ENCODE measurements at places on chromosomes 13 and 19.

DNA sequence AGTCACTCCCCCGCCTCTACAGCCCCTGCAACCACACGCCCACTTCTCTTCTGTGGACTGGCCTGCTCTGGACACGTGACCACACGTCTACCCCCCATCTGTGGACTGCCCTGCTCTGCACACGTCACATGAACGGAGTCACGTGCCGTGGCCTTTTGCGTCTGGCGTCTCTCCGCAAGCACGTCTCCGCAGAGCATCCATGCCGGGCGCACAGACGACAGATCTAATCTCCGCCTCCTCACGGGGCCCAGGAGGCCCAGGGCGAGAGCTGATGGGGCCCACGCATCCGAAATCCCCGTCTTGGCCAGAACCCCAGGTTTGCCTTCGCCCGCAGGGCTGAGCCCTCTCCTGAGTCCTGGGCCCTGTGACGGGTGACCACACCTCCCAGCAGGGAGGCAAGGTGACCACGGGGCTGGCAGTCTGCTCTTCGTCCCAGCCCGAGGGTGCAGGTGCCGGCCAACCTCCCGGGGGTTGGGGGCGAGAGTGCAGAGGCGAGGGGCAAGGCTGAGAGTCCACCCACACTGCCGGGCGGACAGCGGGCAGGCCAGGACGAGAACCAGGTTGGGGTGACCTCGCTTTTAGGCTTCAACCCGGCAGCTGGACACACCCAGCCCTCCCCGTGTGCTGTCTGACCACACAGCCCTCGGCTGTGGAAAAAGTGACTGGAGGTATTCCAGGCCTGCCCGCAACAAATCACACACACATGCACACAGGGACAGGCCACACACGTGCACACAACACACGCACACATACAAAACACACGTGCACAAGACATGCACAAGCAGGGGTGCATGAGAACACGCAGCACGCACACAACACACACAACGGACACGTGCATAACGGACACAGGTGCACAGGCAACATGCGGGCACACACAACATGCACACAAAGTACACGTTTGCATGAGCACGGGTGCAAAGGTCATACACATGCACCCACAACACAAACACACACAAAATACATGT is 3.9 kb downstream of the SBNO2 start:
- DNase-seq: no peak

- no peak for DNase-seq
Observed at GRCh38 chr19:29705706-29706105, 9.4 kb downstream of the C19orf12 start.

DNA sequence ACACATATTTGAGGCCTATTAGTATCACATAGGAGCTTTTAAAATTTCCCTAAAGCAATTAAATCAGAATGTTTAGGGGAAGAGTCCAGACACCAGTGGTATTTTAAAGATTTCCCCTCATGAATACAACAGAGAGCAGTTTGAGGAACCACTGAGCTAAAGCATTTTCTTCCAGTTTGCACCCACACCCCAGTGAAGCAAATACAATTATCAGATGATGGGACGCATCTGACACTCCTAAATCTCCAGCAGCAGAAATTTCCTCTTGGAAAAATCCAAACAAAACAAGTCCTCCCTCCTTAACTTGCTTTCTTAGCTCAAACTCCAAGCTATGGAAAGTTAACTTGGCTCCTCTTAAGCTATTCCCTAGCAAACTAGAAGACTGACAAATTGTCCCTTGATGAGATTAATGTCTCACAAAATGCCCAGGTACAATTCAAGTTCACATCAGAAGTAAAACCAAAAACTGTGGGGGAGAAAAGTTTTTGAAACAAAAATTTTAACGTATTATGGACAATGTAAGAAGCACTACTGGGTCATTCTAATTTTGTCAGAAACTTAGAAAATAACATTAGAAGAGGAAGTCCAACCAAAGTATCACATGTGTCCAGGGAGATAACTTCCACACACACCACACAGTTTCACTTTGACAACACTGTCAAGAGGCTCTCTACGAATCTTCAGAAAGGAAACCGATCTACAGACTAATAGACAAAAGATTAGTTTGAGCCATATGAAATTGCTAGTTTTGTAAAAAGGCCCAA is 74.1 kb downstream of the ABCC4 start:
- DNase-seq: no peak

GRCh38 chr19:18393836-18394235 is 3.6 kb downstream of the LRRC25 start:
- DNase-seq: no peak

- no peak for DNase-seq
Observed at GRCh38 chr19:18768046-18768771, 22.9 kb downstream of the COMP start.

GRCh38 chr13:43783820-43784219 is 3.0 kb downstream of the ENOX1 start:
- no peak for DNase-seq

- DNase-seq: no peak
Observed at GRCh38 chr13:109400624-109401257, 385.6 kb downstream of the IRS2 start.

- DNase-seq: no peak
Observed at GRCh38 chr13:111968336-111969010, 98.5 kb upstream of the SOX1 start.

DNA sequence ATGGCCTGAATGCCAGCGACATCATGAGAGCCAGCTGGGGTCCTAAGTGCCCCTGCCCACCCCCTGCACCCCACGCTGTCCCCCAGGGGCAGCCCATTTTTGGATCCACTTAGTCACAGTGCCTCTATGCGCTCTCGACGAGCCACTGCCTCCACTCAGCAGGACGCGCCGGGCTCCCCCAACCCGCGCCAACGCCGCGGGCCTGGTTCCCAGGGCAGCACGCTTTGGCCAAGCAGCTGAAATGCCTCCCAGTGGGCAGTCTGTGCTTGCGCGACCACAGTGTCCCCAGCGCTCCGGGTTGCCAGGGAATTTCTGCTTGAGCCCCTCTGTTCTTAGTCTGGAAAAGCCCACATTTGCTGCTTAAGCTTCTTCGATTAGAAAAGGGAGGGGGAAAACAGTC is 39.4 kb downstream of the TMED1 start:
- DNase-seq: no peak

GRCh38 chr19:30878495-30878894 is 470.7 kb downstream of the TSHZ3 start:
- no peak for DNase-seq

DNA sequence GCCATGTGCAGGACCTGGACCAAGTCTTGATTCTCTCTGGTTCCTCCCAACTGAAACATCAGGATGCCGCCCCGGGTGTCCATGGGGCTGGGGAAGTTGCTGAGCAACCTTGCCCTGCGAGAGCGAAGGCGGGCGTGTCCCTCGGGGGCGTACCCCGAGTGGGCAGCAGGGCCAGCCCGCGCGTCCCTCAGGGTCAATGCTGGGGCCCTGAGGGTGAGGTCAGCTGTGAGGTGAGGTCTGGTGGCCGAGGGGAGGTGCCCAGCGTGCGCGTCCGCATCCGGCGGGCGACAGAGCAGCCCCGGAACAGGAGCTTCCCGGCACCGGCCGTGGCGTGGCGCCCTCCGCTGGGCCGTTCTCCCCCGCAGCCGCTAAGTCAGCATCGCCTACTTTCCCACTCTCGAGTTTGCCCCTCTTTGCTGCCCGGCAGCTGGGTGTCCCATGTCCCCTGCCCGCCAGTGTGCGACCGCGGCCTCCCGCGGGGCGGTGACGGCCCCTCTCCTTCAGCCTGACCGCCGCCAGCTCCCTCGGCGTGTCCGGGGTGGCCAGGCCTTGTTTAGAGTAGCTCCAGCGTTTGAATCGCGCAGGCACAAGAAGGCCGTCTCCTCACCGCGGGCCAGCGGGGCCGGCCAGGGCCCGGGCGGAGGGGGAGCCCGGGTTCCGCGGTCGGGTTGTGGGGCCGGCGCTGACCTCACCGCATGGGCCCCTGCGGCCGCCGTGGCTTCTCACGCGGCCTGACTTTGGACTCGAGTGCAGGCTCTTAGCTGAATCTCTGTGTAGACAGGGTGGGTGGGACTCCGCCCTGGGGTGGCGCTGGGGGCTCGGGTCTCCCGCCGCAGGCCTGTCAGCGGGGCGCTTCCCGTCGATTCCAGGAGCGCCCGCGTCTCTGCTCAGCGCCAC is 33.0 kb downstream of the GJA3 start:
- DNase-seq: peak; percentile 78

DNA sequence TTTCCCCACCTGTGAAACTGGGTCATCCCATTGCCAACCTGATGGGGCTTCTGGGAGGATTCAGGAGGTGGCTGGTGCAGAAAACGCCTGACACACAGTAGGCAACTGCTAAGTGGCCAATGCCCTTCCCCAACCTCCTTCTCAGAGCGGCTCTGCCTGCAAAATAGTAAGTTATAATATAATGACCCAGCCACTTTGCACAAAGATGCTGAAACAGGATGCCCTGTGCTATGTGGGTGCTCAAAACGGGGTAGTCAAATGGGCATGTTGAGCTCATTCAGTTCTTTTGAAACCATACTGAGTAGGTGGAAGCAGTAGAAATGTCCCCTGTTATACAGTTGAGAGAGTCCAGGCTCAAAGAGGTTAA is 507 bp downstream of the MARCHF2 start:
- DNase-seq: peak; percentile 58

DNA sequence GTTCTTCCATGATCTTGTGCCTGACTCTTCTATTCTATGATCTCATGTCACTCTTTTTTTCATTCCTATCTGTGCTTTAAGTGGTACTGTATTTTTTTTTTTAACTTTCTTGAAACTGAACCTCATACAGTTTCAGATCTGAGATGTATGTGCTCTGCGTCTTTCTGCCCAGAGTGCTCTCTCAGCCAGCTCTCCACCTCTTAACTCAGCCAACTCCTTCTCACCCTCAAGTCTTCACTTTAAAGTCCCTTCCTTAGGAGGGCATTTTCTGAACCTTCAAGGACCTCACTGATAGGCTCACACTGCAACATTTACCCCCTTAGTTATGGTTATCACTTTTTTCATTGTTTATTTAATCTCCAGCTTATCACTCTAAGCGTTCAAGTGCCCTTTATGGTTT is 158.7 kb downstream of the IRS2 start:
- DNase-seq: no peak

GRCh38 chr19:8307965-8308866 is at the start of gene CD320:
TSS of gene CD320 (minus strand) at chr19:8308358. CDS start at chr19:8308290, 68 bp downstream.
- DNase-seq: peak; percentile 93

DNA sequence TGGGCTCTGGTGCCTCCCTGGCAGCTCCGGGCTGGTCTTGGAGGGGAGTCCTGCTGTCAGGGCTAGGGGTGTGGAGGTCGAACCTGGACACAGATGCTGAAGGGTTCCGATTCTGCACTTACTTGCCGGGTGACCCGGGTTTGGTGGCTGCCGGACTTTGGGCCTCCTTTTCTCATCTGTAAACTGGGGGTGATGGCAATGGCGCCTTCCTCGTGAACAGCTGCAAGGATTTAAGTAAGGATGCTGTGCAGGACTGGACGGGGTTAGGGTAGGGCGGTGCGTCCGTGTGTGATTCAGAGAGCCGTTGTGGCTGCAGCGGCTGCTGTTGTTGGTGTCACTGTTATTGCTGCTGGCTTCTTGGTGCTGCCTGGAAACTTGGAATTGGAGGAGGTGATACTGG is 2.4 kb downstream of the HPN start:
- peak; percentile 51 for DNase-seq

All from activated CD8-positive, alpha-beta memory T cell treated with anti-CD3 and anti-CD28 coated beads, Interleukin-2, amount 50 U/mL, for 48 hours (primary cell).